B cell (primary cell): ENCODE measurements at places on chromosomes 1 and 21. TPM values are rescaled to one million over a fixed set of nuclear protein-coding genes. Genes with fewer than 3 reads are reported as not detected.

Gene CCDC185
- not detected in 2 replicates for total RNA-seq

- H3K27me3 ChIP-seq, result no peaks in the 10 kb centered on the region
- H3K4me1 ChIP-seq, result peaks cover 33% of the 10 kb centered on the region
- no peak overlapping the region for H3K4me3 ChIP-seq
- H3K36me3 ChIP-seq, result peaks cover 36% of the 10 kb centered on the region
- H3K27ac ChIP-seq, result no peak overlapping the region
These were observed 306 bp upstream of the SH3D21 start for GRCh38 chr1:36305915-36306209.

DNA sequence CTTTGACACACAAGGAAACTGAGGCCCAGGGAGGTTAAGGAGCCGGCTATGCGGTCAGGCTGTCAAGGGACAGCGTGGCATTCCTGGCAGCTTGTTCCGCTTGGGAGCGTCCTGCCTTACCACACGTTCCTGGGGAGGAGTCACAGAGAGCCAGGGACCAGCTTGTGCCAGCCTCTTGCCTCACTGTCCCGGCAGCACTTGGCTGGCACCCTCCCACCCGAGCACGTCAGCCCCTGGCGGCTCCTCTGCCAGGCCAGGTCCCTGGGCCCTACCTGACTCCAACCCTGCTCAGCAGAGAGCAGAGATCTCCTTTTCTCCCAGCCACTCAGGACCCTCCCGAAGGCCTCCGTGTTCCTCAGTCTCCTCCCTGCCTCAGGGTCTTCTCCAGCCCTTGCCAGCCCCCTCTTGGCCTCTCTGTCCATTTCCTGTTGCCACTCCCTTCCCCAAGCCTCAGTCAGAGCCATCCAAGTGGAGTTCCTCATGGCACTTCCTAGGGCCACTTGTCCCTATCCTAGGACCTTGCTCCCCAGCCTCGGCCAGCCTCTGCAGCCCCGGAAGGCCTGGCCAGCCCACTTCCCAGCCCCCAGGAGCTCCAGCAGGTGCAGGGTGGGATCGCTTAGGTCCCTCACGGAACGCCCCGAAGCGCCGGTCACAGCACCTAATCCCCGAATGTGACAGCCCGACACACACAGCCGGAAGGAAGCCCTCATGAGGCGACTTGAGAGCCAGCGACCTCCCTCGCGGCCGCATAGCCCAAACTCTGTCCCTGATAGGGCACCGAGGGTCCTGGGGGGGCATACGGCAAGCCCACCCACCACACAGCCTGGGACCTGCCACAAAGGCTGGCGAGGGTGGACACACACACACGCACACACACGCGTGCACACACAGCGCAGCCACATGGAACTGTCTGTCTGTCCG is 130.3 kb downstream of the CASZ1 start:
- H3K27ac ChIP-seq, result no peak overlapping the region
- DNase-seq, result no peak
- peaks cover 5% of the 10 kb centered on the region for H3K4me1 ChIP-seq

- H3K4me1 ChIP-seq, result peaks cover 11% of the 10 kb centered on the region
- H3K4me3 ChIP-seq, result peak overlapping the region; percentile 62
- H3K27ac ChIP-seq, result no peak overlapping the region
- no peaks in the 10 kb centered on the region for H3K36me3 ChIP-seq
These were observed 862 bp downstream of the GSTM3 start for GRCh38 chr1:109739738-109740614.

- DNase-seq, result no peak
- no peaks in the 10 kb centered on the region for H3K36me3 ChIP-seq
- H3K4me3 ChIP-seq, result no peak overlapping the region
- no peaks in the 10 kb centered on the region for H3K4me1 ChIP-seq
- H3K27me3 ChIP-seq, result peaks cover 4% of the 10 kb centered on the region
These were observed 100.1 kb upstream of the AKT3 start for GRCh38 chr1:243950166-243950565.

GRCh38 chr1:238061967-238062613 is 171.4 kb upstream of the ZP4 start:
- no peak overlapping the region for H3K4me3 ChIP-seq
- no peak for DNase-seq
- no peaks in the 10 kb centered on the region for H3K4me1 ChIP-seq

- DNase-seq, result no peak
- no peaks in the 10 kb centered on the region for H3K36me3 ChIP-seq
- no peak overlapping the region for H3K4me3 ChIP-seq
- no peak overlapping the region for H3K27ac ChIP-seq
These were observed 326.7 kb upstream of the CAMK1G start for GRCh38 chr1:209256766-209257350.

Gene HPCAL4
- total RNA-seq, result not detected in 2 replicates

DNA sequence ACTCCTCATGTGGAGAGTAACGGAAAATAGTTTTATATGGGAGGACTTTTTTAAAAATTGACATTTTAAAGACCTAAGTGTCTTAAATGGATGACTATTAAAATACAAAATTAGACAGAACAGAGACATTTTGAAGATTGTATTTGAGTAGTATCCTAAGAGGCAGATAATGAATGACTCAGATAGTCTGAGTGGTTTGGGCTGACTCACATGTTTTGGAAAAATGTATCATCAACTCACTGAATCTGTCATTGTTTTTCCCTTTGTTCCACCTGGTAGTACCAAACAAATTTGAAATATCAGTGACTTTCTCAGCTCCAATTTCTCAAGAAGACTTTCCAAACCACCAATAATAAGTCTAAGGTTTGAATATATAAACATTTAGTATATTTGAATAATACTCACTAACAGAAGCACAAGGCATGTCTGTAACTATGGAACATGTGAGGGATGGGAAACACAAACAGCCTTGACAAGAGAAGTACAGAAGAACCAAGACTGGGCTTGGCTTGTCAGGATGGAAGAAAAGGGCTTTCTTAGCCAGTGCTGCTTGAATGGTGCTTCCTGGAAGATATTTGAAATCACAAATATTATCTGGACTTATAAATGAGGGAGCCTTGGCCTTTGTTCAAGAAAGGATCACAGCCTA is 90.6 kb downstream of the SGIP1 start:
- no peak overlapping the region for H3K4me3 ChIP-seq
- H3K27me3 ChIP-seq, result no peaks in the 10 kb centered on the region
- no peak for DNase-seq
